Activated T-helper 2 cell treated with anti-CD3 and anti-CD28 coated beads, Interferon-gamma antibody, Interleukin-2, Interleukin-4, amounts not matched to agents 10 μg/mL and 5 μg/mL and 100 μg/mL, durations not matched to agents 14 hours and 24 hours and 36 hours (primary cell): ENCODE measurements at places on chromosomes 11 and 22. TPM values are rescaled to one million over a fixed set of nuclear protein-coding genes. Genes with fewer than 3 reads are reported as not detected.

MS4A3 gene
- not detected in 2 replicates for total RNA-seq

FADS2 gene
- 366 and 381 TPM in 2 replicates for total RNA-seq

SLC22A8 gene
- not detected in 2 replicates for total RNA-seq

APOBEC3G gene
- 61.4 and 63.7 TPM in 2 replicates for total RNA-seq

GRCh38 chr11:117221775-117222517, 9.9 kb downstream of the PCSK7 start:
- no peak for DNase-seq

DNA sequence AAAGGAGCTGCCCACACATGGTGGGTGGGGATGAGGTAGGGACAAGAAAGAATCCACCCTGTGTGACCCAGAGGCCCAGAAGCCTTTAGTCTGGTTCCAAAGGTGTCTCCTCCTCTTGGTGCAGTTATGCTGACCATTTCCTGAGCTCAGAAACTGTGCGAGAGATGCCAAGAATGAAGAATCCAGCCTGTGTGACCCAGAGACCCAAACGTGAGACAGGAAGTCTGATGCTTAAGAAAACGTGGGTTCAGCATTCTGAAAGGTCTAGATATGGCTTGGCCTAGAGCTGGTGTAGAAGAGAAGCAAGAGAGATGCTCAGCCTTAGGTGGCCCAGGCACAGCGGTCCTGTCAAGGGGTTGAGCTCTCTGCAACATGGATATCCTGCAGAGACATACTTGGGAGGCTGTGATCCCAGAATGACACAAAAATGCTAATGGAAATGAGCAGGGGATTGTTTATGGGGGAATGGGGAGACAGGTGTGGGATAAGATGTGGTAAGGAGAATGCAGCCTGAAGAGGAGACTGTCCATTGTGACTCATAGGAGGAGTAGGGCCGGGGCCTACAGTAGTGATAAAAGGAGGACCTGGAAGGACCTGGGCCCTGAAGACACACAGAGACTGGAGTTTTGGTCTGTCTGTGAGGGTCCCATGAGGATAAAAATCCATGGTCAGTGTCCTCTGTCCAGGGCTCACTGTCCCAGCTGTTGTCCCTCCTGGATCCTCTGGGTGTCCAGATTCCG, 79.0 kb downstream of the ZNF280B start:
- no peak for DNase-seq

DNA sequence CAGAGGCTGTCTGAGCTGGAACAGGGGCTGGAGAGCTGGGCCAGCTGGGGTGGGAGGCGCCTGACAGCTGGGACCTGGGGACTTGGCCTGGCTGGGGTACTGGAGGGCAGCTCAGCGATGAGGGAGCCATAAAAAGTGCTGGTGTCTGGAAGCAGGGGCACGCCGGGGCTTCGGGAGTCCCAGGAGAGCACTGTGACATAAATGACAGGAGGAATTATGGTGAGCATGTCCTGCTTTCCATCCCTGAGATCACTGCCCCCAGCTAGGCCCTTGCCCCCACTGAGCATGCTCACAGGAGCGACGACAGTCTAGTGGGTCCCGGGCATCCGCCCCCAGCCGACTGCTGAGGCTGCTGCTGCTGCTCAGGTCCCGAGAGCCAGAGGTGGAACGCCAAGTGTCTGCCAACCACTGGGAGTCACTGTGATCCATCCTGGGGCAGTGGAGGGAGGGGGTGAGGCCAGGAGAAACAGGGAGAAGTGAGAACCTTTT, 6.2 kb downstream of the ROBO4 start:
- no peak for DNase-seq
